ENCODE measurements at places on chromosomes 7 and 10.
A peak's percentile ranks its signal among the peaks of the same experiment; 100 is the strongest.

- DNase-seq: no peak
Measured at GRCh38 chr10:106913348-106913747, 251.2 kb downstream of the SORCS1 start.

DNA sequence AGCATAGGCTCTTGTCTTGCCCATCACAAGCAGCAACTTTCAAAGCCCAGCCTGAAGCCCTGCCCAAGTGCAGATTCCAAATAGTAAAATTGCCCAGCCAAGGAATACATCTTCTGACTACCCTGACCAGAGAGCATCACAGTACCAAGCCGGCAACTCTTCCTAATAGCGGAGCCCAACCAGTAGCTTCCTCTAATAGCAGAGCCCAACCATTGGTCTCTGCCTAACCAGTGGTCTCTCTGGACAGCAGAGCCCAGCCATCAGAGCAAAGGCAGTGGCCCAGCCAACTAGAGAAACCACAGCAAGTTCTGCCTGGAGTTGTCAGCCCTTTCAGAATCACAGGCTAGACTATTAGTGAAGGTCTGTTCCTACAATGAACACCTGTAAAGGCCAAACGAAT is 285.6 kb downstream of the HGF start:
- DNase-seq: no peak

DNA sequence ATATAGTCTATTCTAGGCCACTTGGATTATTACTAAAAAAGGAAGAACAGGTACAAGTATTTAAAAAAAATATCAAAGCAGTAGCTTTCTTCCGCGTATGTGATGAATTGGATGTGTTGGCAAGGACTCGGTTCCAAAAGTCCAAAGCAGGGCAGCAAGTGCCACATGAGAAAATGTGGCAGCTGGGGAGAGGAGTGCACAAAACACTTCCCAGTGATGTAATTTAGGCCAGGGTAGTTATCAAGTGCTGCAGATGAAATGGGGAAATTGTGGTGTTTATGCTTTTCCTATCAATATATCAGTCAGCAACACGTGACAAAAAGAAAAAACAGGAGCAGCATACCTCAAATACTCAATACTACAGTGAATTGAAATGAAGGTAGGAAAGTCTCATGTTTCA is 7.0 kb downstream of the RHOBTB1 start:
- no peak for DNase-seq

DNA sequence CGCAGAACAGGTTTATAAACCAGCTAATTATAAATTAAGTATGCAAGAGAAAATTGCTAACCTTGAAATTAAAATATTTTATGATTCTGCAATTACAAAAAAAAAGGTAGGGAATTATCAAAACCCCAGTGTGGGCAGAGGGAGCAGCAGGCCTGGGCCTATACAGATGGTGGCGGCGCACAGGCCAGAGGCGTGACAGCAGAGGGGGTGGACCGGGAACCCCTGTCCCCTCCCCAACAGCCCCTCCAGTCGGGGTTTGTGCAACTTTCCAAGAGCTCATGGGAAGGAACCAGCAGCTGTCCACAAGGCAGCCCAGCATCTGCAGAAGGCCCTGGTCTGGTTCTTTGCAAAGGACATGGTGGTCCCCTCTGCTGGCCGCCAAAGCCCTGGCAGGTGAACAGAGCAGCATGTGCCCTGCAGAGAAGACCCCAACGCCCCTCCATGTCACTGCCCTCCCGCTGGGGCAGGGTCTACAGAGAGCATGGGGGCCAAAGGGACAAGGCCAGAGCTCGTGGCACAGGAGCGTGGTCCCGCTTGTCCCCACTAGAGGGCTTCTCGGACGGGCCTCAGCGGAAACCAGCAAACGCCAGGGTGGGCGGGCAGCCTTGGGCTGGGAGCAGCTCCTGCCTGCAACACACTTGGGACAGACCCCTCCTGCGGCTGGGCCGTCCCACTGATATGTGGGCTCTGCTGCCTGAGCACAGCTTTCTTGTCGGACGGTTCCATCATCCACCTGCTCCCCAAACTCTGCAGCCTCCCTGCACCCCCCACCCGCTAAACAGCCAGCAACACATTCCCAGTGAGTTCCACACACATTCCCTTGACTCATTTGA is 75.1 kb downstream of the EBF3 start:
- no peak for DNase-seq

- peak; percentile 16 for DNase-seq
Measured at GRCh38 chr10:90775351-90776028, 82.3 kb downstream of the HTR7 start.

DNA sequence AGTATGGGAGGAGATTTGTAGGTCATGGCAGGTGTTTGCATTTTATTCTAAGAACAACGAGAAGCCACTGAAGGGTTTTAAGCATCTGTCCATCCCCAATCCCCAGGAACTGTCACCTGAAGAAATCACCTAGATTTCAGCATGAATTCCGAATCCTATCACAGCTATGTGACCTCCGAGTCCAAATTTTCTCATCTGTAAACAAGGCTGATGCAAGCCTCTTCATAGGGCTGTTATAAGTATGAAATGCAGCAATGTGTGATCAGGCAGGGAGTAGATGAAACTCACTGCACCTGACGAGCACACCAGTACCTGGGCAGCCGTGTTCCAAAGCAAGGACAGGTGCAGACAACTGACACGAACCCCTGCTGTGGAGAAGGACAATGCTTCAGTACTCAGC is 14.0 kb downstream of the HABP2 start:
- no peak for DNase-seq

- DNase-seq: no peak
Measured at GRCh38 chr7:132359743-132360142, 216.5 kb downstream of the PLXNA4 start.

- DNase-seq: no peak
Measured at GRCh38 chr10:13317474-13317873, 17.6 kb upstream of the PHYH start.

DNA sequence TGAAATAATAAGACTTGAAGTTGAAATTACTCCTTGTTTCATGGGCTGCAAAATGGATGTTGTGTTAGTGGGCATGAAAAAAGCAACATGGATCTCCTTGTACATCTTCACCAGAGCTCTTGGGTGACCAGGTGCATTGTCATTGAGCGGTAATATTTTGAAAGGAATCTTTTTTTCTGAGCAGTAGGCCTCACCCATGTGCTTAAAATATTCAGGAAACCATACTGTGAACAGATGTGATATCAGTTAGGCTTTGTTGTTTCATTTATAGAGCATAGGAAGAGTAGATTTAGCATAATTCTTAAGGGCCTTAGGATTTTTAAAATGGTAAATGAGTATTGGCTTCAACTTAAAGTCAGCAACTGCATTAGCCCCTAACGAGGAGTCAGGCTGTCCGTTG is 15.3 kb downstream of the STAG3 start:
- DNase-seq: no peak

DNA sequence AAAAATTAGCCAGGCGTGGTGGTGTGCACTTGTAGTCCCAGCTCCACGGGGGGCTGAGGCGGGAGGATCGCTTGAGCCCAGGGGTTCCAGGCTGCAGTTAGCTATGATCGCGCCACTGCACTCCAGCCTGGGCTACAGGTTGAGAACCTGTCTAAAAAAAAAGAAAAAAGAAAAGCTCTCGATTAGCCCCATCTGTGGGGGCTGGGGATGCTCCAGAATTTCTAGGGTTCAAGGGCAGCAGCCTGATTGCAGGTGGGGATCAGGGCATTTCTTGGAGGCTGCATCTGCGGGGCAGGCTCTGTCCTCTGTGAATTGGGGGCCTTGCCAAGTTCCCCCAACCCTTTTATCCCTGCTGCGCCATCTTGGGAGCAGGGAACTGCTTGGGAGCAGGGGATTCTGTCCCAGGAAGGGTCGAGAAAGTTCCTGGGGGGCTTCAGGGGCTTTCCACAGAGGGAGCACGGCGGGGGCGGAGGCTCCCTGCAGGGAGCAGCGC is 651 bp upstream of the ARPC1A start:
- DNase-seq: no peak

- DNase-seq: no peak
Measured at GRCh38 chr7:24501009-24501408, 72.2 kb upstream of the PALS2 start.

GRCh38 chr10:71725998-71726579 is 6.5 kb upstream of the C10orf105 start:
- DNase-seq: peak; percentile 54

DNA sequence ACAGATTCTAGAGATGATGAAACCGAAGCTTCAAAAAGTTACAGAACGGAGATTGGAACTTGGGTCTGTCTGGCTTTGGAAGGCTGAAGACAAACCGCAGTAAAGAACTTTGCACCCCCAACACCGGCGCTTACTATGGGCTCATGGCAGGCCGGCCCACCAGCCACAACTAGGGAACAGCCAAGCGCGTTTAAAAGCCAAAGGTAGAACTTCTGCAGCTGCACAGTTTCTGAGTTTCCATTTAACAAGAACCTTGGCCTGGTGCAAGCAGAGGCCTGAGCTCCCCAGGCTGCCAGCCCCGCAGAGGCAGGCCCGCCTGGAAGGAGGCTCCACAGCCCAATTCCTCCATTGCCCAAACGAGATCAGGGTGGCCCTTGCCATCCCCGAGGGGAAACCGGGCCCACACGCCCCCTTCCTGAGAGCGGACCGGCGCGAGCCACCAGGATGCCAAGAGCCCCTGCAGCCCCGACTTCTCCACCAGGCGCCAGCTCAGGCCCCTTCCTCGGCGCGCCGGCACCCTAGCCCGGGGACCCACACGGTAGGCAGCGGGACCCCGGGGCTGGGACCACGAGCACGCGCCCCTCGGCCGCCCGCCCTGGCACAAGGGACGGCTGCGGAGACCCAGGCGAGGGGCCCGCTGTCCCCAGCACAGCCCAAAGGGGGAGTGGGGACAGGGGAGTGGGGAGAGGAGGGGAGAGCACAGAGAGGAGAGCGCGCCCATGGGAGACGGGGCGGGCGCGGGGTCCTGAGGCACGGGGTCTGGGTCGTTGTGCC is 566 bp downstream of the MAD1L1 start:
- peak; percentile 39 for DNase-seq
